Activated CD4-positive, alpha-beta T cell treated with anti-CD3 and anti-CD28 coated beads, Interleukin-2, amount 50 U/mL, for 16 hours (primary cell): ENCODE measurements at places on chromosomes 3 and 15.

- DNase-seq: no peak
These were observed 43.7 kb downstream of the CTDSPL start for GRCh38 chr3:37905346-37905745.

DNA sequence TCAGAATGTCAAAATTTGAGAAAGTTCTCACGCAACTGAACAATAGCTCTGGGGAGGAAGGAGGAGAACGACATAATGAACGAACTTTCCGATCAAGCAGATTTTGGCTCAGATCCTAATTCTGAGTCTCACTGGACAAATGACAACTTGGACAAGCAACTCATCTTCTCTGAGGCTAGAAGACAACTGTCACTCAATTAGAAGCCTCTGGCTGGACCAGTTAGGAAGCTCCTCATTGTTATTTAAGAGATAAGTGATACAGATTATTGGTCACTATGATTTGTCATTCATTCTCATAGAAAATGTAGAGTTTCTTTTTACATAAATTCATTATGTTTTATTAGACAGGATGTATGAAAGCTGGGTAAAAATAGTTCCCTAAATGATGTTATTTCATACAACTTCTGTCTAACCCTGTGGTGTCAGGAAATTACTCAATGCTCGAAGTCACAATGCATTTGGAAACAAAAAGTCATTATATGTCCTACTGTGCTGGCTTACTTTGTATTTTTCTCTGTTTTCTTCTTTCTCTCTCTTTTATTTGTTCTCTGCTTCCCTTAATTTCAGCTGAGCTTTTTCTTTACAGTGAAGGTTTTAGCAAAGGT, 11.0 kb upstream of the C3orf49 start:
- no peak for DNase-seq

- DNase-seq: no peak
These were observed 10.3 kb upstream of the DNAJC13 start for GRCh38 chr3:132407025-132407424.

- DNase-seq: no peak
These were observed 13.3 kb downstream of the TAFA4 start for GRCh38 chr3:68919000-68919399.

DNA sequence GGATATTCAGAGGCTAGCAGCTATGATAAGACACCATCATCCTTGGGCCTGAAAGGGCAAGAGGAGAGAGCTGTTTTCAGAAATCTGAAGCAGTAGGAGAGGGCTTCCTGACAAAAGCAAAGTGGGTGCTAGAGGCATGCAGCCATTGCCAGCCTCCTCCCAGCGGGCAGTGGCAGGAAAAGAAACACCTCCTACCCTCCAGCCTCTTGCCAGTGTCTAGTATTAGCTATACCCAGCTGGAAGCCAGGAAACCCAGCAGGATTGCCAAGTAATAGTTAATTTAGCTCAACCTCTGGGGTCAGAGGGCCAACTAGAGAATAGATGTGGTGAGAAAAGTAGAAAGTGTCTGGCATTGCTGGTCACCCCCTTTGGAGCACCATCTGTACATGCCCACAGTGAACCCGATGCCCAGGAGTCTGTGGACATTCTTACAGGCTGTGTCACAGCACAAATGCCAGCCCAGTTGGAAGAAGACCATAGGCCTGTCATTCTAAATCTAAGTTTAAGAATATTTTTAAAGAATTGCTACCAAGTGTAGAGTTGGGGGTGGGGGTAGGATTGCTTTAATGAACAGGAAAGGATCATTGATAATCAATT, 85.3 kb downstream of the HCN4 start:
- no peak for DNase-seq

DNA sequence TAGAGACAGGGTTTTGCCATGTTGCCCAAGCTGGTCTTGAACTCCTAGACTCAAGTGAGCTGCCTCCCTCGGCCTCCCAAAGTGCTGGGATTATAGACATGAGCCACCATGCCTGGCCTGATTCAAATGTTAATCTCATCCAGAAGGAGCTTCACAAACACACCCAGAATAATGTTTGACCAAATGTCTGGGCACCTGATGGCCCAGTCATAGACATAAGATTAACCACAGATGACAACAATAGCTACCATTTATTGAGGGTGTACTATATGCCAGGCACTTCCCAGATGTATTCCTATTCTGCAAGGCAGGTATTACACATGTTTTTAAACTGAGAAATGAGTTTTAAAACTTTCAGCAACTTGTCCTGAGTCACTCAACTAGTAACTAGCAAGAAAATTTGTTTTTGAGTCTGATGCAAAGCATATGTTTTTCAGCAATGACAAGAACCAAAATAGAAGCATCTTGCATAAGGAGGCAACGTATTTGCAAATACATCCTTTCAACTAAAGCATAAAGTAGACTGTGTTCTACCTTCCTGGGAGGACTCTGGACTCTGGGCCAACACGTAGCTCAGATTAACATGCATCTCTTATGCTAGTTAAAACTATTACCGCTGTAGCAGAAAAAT, 8.1 kb upstream of the SPG21 start:
- no peak for DNase-seq

DNA sequence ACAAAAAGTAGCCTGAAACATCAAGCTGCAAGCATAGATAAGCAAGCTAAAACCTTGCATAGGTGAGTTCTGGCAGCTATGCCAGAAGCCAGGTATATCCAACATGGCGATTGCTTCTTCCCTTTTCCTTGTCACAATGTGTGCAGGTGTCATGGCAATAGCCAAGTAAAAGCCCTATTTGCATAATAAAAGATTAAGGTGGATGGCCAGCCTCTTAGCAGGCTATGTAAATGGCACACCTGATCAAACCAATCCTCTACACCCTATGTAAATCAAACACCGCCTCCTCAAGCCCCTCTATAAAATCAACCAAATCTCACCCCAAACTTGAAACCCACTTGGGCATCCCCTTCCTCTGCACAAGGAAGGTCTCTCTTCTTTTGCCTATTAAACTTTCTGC, 366.8 kb downstream of the VGLL3 start:
- no peak for DNase-seq

DNA sequence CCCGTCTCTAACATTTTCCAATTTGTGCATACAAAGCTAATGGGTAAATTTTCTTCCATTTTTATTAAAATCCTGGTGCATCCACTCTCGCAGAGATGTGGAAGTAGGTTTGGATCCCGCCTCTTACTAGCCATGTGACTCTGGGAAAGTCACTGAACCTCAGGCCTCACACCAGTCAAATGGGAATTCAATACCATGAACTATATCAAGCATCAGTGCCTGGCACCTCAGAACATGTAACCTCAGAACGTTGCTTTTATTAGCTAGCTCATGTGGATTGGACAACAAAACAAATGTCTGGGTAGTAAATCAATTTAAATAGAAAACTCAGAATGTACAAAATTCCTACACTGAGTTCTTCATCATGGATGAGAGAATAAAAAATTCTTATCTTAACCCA, 60.7 kb downstream of the ANXA2 start:
- DNase-seq: no peak

DNA sequence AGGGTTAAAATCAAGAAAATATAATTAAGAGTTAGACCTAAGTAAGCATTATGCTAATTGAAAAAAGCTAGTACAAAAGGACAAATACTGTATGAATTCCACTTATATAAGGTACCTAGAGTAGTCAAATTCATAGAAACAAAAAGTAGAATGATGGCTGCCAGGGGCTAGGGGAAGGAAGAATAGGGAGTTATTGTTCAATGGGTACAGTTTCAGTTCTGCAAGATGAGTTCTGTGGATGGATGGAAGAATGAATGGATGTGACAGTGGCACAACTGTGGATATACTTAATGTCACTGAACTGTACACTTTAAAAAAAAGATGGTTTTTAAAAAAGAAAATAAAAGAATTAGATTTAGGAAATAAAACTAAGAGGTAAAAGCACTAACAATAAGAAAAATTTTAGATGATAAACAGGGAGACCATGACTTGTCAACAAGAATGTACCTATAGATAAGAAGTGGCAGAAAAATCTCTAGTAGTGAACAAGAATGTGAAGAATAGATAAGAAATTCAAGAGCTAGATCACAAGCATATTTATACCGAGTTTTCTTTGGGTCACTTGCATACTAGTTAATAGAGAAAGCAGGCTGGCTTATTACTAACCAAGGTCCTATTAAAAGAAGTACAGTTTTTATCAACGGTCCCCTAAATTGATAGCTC, 5.5 kb downstream of the IFT80 start:
- no peak for DNase-seq

DNA sequence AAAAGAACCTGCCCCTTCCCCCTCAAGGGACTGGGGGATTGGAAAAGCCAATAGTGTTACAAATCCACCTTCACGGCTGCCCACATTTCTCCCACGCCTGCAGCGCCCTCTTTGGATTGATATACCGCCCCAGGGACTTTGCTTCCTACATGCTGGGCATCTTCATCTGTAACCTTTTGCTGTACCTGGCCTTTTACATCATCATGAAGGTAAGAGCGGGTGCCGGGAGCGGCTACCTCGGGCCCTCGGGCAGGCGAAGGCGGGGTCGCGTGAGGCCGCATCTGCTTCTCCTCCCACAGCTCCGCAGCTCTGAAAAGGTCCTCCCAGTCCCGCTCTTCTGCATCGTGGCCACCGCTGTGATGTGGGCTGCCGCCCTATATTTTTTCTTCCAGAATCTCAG, 73.1 kb downstream of the USF3 start:
- DNase-seq: no peak

- no peak for DNase-seq
These were observed 55.8 kb upstream of the SLC7A14 start for GRCh38 chr3:170641510-170642236.

- DNase-seq: no peak
These were observed 93.4 kb downstream of the XXYLT1 start for GRCh38 chr3:195177422-195178123.

DNA sequence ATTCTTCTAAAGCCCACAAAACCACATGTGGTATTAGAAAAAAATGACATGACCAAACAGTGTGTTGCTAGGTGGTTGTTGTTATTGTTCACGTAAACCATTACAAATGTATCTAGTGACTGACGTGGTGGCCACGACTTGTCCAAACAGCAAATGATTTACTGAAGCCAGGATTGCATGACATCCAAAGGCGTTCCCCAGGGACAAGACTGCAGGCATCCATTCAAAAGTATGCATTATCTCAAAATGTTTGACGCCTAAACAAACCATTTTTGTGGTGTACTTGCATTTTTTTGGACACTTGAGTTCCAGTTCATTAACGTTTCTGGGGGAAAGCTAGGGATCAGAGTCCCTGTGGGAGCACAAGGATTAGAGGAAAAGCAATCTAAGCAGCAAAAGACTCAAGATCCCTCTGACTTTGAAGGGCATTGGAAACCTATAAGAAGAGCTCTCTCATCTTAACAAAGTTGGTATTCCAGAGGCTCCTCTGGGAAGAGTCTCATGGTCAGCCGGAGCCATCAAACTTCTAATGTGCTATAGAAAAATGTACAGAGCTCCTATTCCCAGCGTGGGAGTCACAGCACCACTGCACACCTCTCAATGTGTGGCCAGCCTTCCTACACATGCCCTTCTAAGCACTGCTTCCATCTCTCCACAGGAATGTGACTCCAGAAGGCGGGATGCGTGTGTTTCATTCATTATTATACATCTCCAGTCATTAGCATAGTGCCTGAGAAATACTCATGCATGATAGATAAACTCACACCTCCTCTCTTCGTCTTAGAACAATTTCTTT, 62.9 kb downstream of the FBN1 start:
- no peak for DNase-seq

- no peak for DNase-seq
These were observed 90.5 kb downstream of the LRRC28 start for GRCh38 chr15:99341786-99342185.

DNA sequence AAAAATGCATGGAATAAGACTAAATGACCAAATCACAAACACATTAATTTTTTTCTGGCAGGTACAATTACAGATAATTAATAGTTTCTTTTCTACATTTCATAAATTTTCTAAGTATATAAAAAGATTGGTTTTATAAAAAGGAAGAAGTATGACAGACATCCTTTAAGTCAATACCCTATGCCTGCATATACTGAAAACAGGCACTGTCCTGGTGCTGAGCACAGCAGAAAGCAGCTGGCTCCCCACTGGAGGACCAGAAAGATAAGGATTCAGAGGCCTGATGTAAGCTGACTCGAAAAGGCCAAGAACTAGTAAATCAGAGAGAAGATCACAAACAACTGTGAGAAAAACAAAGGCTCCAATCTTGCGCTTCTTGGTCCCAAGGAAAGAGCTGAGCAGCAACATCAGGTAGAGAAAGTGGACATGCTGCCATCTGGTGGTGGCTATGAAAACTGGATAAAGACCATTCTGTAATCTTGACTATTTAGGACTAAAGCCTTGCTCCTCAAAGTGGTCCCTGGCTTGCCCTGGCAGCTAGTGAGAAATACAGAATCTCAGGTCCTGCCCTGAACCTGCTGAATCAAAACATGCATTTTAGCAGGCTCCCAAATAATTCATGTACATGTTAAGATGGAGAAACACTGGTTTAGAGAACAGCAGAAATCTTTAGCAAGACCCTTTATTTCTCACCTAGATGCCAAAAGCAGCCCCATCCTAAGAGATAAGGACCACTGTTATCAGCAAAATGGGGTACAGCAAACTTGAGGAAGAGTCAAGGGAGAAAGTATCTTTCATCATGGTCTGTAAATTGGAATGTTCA, 76.0 kb downstream of the TRANK1 start:
- peak; percentile 63 for DNase-seq

GRCh38 chr3:25728101-25728500, 55.1 kb downstream of the NGLY1 start:
- no peak for DNase-seq

- no peak for DNase-seq
These were observed 295.3 kb downstream of the VPS13C start for GRCh38 chr15:61764981-61765380.

DNA sequence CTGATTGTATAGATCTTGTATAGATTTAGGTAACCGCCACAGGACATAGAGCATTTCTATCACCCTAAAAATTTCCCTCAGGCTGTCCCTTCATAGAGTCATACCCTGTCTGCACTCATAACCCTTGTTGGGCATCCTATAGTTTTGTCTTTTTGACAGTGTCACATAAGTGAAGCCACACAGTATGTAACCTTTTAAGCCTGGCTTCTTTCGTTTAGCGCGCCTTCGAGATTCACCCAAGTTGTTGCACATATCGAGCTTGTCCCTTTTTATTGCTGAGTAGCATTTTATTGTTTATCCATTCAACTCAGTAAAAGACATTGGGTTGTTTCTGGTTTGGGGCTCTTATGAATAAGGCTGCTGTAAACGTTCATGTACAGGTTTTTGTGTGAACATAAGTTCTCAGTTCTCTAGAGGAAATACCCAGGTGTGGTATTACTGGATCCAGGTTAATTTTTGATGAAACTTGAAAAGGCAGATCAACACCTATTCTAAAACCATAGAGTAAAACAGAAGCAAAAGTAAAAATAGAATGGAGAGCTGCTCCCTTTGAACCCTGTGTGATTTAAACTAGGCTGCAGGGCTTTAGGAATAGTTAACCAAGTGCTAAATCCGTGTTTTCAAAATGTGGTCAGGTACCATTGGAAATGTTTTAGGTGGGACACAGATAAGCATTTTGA, 49.5 kb downstream of the CD86 start:
- DNase-seq: no peak

GRCh38 chr3:160279657-160280056, 54.4 kb downstream of the C3orf80 start:
- no peak for DNase-seq
